Right hindlimb (tissue), 1 donor: ENCODE measurements at places on chromosomes 2 and 18.

GRCh38 chr2:1869248-1869647 lies 124.9 kb upstream of the PXDN start:
- no peak for DNase-seq

- peak; percentile 86 for DNase-seq
These were observed 69.3 kb upstream of the BZW1 start for GRCh38 chr2:200742426-200742825.

GRCh38 chr2:11213090-11213638 lies 57.9 kb downstream of the SLC66A3 start:
- DNase-seq = no peak

DNA sequence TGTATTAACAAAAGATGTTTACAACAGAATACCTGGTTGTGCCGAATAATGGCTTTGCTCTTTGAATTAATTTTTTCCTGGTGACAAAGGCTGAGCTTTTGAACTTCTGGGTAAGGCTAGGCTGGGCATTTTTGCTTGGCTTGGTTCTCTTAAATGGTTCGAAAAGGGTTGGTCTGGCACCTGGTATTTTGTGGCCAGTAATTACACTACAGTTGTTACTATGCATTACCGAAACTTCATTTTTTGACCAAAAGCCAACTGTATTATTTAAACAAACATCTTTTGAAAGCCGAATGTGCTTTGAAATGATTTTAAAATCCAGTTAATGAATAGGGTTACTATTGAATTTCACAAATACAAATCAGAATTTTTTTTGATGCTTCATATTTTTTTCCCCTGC lies 19.4 kb upstream of the NFE2L2 start:
- DNase-seq = no peak

GRCh38 chr18:79917853-79918614 lies 33.4 kb downstream of the SLC66A2 start:
- DNase-seq = no peak

- DNase-seq = no peak
These were observed 37.0 kb downstream of the MAL start for GRCh38 chr2:95062242-95063085.

- DNase-seq = no peak
These were observed 107.1 kb downstream of the TSHZ1 start for GRCh38 chr18:75317703-75318102.

- DNase-seq = no peak
These were observed 296.9 kb upstream of the CDH19 start for GRCh38 chr18:66900837-66901236.

- DNase-seq = no peak
These were observed 489.5 kb downstream of the CDH2 start for GRCh38 chr18:27687351-27687979.

GRCh38 chr2:241149675-241149924 lies 328 bp upstream of the PASK start:
- no peak for DNase-seq

GRCh38 chr2:220163486-220163885 lies 536.1 kb downstream of the SLC4A3 start:
- DNase-seq = no peak

- no peak for DNase-seq
These were observed 34.1 kb upstream of the KCNF1 start for GRCh38 chr2:10877651-10878111.

- DNase-seq = no peak
These were observed 137.7 kb upstream of the MMADHC start for GRCh38 chr2:149725234-149725633.

DNA sequence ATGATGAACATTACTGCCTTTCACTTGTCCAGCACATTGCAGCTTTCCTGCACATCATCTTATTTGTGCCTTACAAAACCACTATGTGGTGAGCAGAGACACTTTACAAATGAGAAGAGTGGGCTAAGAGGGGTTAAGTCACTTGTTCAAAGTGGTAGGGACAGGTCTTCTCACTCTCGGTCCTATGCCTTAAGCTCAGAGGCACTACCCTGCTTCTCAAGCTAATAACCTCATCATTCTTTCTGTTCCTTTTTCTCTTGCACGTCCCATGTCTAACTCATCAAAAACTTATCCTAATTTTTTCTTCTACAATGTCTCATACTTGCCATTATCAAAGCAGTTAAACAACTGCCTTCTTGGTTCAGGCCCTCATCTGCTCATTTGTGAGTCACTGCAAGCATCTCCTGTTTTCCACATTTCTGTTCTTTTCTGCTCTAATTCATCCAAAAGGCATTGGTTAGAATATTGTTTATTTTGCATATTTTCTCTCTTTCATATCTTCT lies 21.9 kb upstream of the NCOA1 start:
- no peak for DNase-seq

DNA sequence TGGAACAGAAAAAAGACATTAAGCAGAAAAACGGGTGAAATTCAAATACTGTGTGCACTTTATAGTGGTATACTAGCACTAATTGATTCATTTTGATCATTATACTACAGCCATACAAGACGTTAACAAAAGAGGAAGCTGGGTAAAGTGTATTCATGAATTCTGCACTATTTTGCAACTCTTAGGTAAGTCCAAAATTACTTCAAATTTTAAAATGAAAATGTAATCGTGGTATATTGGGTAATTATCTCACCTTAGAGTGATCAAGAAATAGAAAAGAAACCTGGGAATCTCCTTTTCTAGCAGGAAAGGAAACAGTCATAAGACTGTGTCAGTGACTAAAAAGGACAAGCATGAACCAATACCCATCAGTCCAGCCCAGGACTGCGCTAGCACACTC lies 5.4 kb downstream of the TGFBRAP1 start:
- no peak for DNase-seq

DNA sequence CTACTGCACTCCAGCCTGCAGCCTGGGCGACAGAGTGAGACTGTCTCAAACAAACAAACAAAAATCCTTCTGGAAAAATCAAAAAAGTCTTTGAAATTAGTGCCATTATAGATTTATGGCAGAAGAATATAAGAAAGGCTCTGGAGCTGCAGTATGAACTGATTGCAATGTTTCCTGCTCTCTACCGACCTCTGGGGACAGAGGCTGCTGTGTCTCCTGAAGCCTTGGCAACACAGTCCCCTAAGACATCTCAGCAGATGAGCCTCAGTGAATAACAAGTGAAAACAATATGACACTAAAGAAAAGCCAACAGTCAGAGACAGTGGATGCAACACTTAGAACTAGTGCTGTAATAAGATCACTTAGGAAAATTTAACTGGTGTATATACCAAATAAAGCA lies 494.9 kb upstream of the LRATD1 start:
- DNase-seq = no peak

DNA sequence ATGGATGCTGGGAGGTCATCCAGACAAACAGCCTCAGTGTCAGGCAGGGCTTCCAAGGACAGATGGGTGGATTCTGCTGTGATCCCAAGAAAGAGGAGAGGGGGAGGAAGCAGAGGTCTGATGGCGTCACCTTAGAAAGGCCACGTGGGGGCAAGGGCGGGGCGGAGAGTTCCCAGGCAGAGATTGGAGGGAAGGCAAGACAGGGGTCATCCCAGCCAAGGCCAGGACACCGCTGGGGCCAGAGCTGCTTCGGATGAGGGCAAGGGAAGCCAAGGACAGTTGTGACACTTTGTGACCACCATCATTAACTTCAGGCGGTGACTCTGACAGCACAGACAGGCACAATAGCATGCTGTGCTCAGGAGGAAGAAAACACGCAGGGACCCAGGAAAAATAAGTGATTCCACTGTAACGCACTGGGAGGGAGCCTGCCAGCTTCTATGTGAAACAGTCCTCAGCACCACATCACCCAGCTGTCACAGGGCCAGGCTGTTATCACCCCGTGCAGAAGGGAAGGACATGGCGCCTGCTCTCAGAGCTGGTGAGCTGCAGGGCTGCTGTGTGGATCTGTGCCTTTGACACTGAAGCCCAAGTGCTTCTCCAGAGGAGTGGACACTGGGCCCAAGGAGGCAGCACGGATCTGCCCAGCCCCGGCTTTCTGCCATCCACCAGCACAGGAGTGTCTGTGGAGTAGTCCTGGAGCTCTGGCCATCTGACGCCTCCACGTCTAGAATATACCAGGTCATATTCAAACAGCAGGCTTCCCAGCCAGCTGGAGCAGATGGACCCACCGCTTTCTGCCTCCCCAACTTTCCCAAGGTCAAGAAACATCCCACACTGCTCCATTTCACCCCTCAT lies 204.1 kb downstream of the NDUFA10 start:
- peak; percentile 21 for DNase-seq

DNA sequence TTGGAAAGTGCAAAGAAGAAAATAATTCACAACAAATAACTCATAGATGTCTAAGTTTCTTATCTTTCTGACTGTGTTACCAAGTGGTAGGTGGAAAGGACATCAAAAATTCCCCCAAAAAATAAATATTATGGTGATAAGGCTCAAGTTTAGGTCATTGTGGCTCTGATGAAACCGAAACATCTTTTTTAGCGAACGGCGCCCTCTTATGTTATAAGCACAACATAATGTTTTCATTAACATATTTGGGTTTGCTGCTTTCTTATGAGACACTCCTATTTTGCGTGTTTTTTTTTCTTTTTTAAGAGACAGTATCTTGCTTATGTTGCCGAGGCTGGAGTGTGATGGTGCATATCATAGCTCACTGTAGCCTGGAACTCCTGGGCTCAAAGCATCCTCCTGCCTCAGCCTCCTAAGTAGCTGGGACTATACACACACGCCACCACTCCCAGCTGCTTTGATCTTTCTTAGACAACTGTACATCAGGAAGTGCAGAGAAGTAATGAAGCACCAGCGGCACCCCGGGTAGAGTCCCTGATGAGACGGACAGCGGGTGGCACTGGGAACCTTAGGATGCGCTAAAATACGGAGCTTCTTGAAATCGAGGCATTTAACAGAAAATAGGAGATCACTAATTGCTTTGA lies 38.5 kb upstream of the SLC35G4 start:
- no peak for DNase-seq

- DNase-seq = no peak
These were observed 87.9 kb upstream of the TTN start for GRCh38 chr2:178895171-178895570.

DNA sequence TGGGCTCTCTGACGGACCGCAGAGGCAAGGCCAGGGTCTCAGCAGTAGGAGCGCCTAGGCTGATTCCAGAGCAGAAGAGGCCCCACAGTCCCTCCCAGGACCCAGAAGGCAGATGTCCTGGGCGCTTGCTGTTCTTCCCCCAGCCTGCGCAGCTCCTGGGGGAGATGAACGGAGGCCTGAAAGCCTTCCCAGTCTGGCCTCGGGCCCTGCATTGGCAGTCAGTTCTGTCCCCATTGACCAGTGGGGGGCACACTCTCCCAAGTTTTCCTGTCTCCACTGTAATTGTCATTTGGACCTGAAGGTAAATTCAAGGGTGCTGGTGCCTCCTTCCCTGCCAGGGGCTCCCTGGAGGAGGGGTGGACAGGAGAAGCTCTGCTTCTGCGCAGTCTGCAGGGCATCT lies 345.7 kb downstream of the CYP26B1 start:
- DNase-seq = peak; percentile 79

GRCh38 chr2:16691261-16691660 lies 25.6 kb upstream of the CYRIA start:
- DNase-seq = no peak

DNA sequence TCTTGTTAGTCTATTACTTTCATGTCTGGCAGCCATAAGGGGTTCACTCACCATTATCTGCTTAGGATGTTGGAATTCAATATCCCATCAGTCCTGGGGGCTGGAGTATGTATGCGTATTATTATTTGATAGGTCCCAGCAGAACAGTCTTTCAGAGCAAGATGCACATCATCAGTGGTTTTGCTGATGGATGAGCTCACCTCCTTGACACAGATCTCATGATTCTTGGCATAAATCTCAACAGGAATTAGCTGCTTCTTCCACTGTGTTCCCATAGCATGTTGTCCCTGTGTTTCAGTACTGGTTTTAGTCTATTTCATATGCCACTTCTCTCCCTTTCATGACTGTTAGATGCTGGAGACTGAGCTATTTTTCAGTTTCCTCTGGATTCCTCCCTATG lies 442.5 kb downstream of the ARHGAP15 start:
- DNase-seq = no peak

- DNase-seq = no peak
These were observed 413.6 kb upstream of the ID2 start for GRCh38 chr2:8268172-8268783.

DNA sequence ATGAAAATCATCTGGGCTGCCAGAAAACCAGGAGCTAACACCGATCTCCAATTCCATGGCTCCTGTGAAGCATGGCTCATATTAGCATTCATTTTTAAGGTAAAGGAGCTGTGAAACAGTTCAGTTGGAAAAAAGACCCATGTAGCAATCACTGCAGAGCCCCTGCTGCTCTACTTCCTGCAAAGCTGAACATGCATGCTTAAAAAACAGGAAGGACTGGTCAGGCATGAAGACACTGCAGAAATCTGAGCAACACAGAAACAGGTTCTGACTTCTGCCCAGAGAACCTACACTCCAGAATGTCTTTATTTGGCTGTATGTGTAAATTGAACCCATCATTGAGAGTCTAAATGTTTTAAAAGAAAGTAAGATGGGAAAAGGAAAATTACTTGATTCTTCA lies 950.6 kb downstream of the DCDC2C start:
- no peak for DNase-seq

DNA sequence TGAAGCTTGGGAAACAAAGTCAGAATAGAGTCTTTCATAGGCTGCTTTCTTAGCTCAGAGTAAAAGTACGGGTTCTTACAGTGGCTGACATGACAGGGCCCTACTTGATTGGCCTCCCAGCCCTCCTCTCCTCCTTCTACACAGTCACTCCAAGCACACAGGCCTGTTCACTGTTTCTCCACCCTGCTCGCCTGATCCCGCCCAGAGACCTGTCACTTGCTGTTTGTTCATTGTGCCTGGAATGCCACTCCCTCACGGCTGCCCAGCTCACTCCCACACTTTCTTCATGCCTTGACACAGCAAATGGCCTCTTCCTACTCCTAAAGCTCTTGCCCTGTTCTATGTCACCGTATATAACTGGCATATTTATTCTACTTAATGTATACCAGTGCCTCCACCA lies 104.8 kb downstream of the MAP4K4 start:
- DNase-seq = no peak

GRCh38 chr18:69898241-69898861 lies 49.3 kb downstream of the CD226 start:
- DNase-seq = no peak

DNA sequence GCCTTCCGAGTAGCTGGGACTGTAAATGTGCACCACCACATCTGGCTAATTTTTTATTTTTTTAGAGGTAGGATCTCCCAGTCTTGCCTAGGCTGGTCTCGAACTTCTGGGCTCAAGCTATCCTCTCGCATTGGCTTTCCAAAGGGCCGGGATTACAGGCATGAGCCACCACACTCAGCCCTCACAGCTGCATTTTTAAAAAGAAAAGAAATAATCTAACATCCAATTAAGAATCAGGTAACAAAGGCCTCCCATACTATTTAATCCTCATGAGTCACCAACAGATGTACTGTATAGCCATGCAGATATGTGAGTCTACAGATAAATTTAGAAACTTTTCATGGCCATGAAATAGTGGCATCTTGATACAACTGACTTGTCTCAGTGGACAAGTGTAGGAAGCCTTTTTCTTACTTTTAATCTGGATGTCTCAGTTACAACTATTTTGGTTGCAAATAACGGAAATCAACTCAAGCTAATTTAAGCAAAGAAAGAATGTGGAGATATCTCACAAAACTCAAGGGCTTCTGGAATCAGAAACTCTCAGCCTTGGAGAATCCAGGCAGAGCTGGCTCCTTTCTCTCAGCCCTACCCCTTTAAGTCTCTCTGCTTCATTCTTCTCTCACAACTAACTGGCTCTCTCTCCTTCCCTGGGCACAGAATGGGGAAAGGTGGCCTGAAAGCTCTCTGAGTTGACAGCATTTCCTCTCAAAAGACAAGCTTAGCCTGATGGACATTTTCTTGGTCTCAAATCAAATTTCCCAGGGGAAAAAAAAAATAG lies 12.8 kb upstream of the PPM1B start:
- no peak for DNase-seq

GRCh38 chr2:237629188-237629534 lies 1.8 kb downstream of the LRRFIP1 start:
- DNase-seq = no peak
